Stimulated activated CD8-positive, alpha-beta memory T cell treated with anti-CD3 and anti-CD28 coated beads, Interleukin-4, amount 100 ng/mL, for 48 hours (primary cell): ENCODE measurements at places on chromosomes 2 and 18.
A peak's percentile ranks its signal among the peaks of the same experiment; 100 is the strongest.

DNA sequence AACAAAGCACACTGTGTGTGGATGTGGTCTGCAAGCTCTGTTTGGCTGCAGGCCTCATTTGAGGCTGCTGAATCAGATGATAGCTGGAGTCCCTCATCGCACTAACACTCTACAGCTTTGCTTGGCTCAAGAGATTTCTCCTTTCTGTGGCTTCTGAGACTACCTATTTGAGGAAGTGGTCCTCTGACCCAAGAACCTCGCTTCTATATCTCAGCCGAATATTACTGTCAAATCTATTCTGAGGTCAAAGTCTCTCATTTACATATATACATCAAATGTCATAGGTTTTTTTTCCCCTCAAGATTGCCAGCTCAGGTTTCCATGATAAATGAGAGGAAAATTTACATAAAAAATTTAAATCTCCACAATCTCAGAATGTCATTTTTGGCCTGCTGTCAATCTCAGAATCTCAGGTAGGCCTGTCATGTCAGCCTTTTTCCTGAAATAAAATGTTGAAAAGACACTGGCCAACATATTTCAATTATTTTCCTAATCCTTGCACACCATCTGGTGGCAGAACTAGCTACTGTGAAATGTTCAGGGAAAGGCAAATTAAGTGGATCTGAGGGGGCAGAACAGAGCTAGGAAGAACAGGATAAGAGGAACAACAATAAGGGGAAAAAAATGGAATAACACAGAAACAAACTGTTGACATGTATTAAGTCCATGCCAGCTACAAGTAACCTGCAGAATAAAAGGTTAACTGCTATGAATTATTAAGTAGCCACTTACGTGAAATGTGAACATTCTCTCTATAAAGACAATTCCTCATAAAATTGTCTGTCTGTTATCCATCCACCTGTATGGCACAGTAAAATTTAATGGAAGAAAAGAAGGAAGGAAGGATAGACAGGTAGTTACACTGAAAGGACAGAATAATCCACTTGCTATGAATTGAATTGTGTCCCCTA lies 39.3 kb downstream of the AP1S3 start:
- DNase-seq: no peak

- DNase-seq: no peak
Observed at GRCh38 chr2:165699946-165700345, 94.1 kb downstream of the GALNT3 start.

- peak; percentile 21 for DNase-seq
Observed at GRCh38 chr2:241082341-241083090, 19.6 kb downstream of the MTERF4 start.

GRCh38 chr18:21597620-21598019 lies 2.9 kb downstream of the ESCO1 start:
- no peak for DNase-seq

DNA sequence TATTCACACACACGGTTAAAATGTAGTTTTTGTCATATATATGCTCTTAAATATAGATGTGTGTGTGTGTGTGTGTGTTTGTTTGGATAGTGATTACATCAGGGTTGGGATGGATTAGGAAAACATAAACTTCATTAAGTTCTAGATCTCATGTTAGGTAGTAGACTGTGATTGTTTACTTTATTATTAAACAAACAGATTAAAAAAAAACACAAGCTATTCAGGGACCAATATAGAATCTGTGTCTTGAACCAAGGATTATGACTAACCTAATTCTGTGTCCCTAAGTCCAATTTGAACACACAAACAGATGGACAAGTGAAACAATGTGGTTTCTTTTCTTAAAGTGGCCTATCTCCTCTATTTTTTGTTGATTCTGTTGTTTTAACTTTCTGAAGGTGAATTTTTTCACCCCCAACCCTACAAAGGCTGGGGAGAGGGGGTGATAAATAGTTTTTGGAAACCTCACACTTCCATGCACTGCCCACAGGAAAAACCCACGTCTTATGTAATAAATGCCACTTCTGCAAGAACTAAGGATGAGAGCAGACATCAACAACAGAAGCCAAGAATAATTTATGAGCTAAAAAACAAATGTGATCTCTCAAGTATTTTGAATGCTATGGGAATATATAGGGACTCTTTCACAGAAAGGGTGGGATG lies 40.7 kb downstream of the IL1R2 start:
- no peak for DNase-seq

GRCh38 chr2:169670215-169670651 lies 24.0 kb downstream of the CFAP210 start:
- no peak for DNase-seq

DNA sequence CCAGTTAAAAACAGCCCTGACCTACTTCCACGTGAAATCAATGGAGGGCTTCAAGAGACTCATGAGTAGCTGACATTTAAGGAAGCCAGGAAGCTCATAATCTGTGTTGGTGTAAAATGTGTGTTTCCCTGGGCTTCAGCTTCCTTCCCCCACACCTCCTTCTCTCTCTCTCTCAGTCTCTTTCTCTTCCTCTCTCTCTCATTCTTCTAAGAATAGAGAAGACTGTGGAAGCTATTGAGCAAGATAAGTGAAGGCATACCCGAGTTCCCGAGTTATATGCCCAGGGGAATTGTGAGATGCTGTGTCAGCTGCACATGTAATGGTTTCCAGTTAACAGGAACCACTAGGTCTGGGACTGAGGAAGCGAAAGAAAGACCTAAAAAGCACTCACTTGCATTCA lies 199.4 kb downstream of the NYAP2 start:
- no peak for DNase-seq

DNA sequence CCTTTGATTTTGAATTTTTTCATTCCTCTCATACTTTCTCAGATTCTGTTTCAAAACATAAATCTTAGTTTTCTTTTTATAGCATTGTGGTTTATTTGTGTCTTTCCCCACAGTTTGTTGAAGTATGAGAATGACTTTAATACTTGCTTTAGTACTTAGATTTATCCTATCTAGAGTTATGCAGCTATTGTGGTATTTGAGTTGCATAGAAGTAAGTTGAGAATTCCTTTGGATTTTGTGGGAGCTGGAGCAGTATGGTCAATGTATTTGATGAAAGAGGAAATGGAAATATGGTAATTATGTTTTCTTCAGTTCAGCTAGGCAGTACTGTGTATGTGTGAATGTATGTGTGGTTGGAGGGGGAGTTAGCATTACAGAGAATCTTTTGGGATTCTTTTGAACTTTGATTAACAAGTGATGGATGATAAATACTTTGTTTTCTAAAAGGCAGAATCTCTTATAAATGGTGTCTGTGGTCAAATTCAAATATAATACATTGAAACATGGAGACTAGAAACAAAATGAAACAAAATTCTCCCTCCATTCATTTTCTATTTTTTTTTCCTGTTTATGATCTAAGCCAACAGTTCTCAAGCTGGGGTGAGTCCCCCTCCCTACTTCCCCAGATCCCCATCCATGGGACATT lies 3.0 kb downstream of the ACVR2A start:
- DNase-seq: no peak

DNA sequence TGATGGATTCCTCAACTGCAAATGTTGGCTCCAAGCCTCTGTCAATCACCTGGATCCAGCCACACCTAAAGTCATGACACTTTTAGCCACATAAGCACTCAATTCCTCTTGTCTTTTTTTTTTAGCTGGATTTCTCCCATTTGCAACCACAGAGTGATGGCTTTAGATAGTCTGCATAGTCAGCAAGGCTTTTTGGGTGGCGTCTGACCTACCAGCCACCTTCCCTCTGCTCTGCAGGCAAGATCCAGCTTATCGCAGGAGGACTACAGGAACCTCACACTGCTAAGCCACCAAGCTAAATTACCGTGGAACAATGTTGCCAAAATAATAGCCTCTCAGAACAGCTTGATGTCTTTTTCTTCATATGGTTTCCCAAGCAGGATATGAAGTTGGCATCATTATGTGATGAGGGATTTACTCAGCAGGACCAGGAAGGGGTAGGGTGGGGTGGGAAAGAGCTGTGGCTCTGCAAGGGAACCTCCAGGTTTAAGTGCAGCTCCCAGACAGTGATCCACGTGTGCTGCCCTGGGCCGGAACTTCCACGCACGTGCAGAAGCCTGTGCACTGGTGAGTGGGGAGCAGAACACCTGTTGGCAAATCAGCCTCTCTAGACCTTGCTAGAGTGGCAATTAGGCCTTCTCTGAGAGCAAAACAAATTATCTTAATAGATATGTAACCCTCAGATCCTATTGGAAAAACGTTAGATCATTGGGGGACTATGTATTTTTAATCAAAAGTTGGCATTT lies 170.6 kb upstream of the NCK2 start:
- DNase-seq: no peak

DNA sequence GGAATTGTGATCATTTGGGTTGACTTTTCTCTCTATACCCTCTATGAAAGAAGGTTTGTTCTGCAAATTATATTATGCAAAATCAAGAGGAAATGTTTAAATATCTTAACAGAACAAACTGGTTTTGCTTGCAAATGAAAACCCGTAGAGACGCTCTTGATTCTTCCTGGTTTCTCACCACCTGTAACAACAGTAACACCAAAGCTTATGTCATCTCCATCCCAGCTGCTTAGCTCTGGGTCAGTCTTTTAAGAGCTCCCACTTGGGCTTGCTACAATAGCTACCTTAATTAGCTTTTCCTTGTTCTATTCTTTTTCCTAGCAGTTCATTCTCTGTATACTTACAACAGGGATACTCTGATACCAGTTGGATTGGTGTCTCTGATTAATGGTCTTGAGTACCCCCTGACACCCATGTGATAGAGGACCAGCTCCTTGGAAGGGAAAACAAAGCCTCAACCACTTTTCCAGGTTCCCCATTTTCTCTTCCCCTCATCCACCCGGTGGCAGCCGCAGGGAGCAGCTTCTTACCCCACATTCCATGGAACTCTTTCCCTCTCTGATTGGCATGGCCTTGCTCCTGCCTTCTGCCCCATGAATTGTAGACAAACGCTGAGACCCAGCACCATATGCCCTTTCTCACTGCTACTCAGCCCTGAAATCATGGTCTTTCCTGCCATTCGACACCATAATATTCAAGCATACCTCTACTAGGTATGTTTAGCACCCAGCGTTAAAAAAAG lies 27.7 kb downstream of the TMEM182 start:
- DNase-seq: no peak

GRCh38 chr2:200810252-200810997 lies 1.3 kb upstream of the BZW1 start:
- DNase-seq: no peak

DNA sequence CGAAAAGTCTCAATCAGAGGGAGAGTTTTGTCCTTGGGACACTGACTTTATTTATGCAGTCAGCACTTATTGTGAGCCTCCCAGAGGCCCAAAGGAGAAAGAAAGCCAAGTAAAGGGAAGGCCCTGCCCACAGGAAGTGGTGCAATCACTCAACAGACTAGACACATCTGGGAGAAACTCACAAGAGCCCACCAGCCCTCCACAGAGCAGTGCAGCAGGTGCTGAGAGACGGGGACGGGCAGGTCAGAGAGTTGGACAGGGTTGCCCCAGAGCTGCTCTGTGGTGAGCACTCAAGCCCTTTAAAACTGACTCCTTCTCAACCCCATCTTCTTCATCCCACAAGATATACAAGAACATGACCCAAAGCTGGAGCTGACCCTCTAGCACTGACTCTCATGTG lies 96.0 kb downstream of the TFCP2L1 start:
- no peak for DNase-seq
